ENCODE measurements at places on chromosomes 3 and 15. TPM values are rescaled to one million over a fixed set of nuclear protein-coding genes. Genes with fewer than 3 reads are reported as not detected.

Gene GLDN
- 9.1 TPM for total RNA-seq

Gene NRROS
- 5.4 TPM for total RNA-seq

Gene AHSG
- total RNA-seq: 0.15 TPM

Gene CCNB2
- 0.94 TPM for total RNA-seq

Gene PARP15
- total RNA-seq: 1.5 TPM

Gene GOLGA6L9
- total RNA-seq: 0.92 TPM

Gene CASR
- not detected for total RNA-seq

GRCh38 chr3:170910542-170910941 lies 2.1 kb upstream of the EIF5A2 start:
- DNase-seq: no peak

- no peak for DNase-seq
These were observed 35.1 kb downstream of the IGSF10 start for GRCh38 chr3:151425627-151426340.

GRCh38 chr3:118948146-118948545 lies 86.5 kb downstream of the IGSF11 start:
- no peak for DNase-seq

- DNase-seq: no peak
These were observed 78.1 kb downstream of the TNFAIP8L3 start for GRCh38 chr15:51016615-51017014.

GRCh38 chr3:36580716-36581115 lies 183.6 kb downstream of the DCLK3 start:
- DNase-seq: no peak

DNA sequence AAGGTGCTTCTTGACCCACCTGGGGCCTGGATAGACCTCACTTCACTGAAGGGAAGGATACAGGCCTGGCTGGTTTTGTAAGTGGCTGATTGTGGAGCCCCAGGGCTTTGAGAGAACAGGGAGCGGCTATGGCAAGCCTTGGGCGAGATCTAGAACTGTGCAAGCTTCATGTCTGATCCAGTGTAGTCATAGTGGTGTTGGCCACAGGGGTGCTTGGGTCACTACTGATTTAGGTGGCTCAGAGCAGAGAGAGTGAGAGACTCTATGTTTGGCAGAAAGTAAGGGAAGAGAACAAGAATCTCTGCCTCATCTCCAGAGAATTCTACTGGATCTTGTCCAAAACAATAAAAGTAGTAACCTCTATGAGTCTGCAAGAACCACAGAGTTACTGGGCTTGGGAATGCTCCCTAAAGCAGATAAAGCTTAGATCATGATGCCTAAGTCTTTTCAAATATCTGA lies 394.2 kb upstream of the EPHA3 start:
- DNase-seq: no peak

DNA sequence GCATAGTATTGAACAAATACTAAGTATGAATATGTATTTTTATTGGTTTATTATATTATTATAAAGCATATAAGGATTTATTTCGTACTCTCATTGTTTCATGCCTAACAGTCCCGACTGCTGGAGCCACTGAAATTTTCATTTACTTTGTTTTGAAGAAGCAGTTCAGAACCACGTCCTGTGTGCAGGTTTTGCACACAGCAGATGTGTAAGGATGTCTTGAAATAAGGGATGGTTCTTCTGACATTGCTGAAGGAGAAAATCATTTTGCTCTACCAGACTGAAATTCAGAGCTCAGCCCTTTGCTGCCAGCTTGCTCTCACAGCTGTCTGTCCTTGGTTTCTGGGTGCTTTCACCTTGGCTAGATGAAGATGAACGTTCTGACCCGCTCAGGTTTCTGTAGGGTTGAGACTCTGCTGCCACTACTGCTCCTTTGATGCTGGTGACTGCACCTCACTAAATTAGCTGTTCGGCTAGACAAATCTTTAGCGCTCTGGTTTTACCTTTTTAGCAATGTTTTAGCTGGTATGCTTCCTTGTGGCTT lies 54.2 kb downstream of the UBE2E1 start:
- DNase-seq: no peak

GRCh38 chr3:82053236-82053635 lies 291.8 kb upstream of the GBE1 start:
- no peak for DNase-seq

DNA sequence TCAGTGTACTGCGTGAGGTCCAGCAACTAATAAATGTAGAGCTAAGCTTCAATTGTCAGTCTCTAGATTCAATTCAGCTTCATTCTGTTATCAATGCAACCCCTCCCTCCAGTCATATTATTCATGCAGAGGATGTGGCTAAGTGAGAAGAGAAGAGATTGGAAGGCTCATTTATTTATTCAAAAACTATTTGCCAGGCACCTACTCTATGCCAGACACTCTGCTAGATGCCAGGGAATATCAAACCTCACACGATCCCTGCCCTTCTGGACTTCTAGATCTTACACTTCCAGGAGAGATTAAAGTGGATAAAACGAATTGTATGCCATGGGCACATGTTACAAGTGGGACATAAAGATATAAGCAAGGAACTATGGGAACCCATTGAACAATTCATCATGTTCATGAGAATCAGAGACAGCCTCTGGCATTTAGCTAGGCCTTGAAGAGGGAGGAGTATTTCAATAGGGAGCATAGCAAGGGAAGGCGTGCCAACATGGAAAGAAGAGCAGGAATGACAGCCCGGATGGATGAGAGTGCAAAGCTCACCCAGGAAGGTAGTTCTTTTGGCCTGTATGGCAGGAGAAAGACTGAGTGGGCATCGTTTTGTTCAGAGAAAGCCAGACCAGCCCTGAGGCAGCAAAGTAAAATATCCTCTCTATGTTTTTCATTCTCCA lies 75.4 kb downstream of the FGF12 start:
- DNase-seq: no peak

DNA sequence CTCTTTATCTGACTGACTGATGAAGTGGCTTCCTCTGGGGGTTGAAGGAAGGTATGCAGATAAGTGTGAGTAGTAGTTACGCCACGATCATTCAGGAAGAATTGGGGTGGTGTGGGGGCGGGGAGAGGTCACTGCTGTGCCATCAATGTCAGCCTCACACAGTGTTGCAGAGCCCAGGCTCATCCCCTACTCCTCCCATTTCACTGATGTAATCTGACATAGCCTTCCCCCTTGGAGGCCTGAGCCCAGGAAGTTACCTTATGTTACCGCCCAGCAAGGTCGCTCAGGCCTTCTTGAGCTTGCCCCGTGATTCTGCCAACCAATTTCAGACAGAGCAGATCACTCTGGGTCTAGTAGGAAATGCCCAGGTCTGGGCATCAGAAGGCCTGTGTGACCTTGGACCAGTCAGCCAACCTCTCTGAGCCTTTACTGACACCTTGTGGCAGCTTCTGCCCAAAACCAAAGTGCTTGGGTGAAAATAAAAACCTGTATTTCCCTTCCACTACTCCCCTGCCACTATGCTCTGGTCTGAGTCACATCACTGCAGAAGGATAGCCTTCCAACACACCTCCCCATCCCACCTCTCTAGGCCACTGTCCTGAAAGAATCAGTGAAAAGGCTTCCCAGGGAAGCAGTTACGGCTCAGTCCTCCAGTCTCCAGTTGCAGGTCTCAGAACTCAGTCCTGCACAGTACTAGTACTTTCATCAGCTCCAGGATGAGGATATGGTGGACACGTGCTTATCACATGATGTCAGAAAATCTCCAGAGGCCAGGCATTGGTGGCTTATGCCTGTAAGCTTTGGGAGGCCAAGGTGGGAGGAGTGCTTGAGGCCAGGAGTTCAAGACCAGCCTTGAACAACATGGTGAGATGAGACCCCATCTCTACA lies 28.1 kb upstream of the INSYN1 start:
- no peak for DNase-seq

- no peak for DNase-seq
These were observed 49.3 kb downstream of the SNX4 start for GRCh38 chr3:125470671-125471070.

DNA sequence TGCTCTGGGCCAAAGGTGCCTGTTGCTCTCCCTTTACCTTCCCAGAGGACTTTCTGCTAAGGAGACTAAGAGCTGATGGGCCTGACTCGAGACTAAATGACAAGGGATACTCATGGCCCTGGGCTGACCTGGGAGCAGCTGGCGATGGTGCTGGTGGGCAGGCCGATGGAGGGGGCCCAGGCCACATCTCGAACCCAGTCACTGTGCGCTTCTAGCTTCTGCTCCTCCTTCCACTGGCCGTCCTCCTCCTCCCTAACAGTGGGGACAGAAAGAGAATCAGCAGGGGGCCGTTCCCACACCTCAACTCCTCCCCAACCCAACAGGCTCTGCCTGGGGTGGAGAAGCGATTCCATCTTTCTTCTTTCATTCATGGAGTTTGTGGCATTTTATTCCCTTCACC lies 12.2 kb upstream of the GHRL start:
- DNase-seq: no peak

DNA sequence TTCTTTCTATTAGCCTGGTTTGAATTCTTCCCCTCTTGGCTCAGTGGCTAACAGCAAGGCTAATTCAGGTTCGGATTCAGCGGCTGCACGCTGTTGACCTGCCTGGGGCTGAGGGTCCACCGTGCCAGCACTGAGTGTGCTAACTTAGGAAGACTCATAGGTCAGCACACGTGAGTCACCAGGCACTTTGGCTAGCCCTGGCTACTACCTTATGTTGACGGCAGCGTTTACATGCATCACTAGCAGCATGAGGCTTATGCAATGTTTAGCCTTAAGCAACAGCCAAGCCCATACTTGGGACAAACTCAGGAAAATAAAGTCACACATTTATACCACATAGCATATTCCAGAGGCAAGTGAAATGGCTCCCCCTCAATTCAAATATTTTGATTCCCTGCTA lies 137.7 kb downstream of the RAB11A start:
- no peak for DNase-seq

GRCh38 chr3:62712746-62713145 lies 162.5 kb downstream of the CADPS start:
- no peak for DNase-seq

GRCh38 chr3:51680663-51681230 lies 9.7 kb downstream of the TEX264 start:
- peak; percentile 2 for DNase-seq

- no peak for DNase-seq
These were observed 14.3 kb upstream of the CAMKV start for GRCh38 chr3:49883998-49884397.

DNA sequence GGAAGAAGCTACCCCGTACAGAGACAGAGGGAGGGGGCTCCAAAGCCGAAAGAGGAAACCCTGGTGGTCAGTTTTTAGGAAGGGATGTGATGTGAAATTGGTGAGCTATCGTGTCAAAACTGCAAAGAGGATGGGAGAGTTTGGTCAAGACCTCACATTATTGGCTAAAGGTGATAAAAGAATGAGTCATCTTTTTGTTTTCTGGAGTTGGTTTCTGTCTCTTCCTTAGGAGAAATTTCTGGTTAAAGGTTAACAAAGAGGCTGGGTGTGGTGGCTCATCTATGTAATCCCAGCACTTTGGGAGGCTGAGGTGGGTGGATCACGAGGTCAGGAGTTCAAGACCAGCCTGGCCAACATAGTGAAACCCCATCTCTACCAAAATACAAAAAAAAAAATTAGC lies 217.8 kb upstream of the CBLB start:
- DNase-seq: no peak
